Caudate nucleus (tissue), 63 donors: ENCODE measurements at places on chromosomes 4 and X.

- DNase-seq: no peak
These were observed 122.5 kb downstream of the NFKB1 start for GRCh38 chr4:102623622-102624021.

DNA sequence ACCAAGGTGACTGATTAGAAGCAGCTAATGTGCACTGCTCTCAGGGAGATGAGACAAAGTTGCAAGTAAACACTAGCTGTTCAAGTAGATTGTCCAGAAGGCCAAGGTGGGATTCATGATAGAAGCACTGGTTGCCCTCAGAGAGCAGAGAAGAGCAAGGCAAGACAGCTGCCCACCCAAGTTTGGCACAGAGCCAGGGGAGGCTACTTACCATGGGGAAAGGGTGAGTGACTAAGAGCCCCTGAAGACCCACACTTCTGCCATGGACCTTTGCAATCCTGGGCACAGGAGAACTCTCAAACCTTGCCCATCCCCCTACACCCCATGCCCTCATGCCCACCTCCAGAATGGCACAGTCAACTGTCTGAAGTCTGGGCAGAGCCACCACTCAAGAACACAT lies 68.3 kb downstream of the SPIN4 start:
- DNase-seq: no peak

DNA sequence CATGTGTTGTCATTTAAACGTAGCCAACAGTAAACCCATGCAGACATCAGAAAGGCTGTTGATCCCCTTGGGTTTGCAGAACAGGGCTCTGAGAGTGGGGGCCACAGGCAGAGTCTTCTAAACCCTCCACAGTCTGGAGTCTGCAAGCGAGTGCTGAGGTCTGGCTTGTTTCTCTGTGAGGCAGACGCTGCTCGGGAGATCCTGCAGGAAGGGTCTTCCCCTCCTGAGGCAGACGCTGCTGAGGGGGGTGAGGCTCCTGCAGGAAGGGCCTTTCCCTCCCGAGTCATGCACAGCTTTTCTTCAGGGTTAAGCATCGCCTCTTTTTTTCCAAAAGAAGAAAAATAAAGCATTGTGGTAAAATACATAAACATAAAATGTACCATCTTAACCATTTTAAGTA lies 17.1 kb upstream of the PDE6B start:
- DNase-seq: no peak

- no peak for DNase-seq
These were observed 41.8 kb downstream of the QDPR start for GRCh38 chr4:17469931-17470674.

GRCh38 chrX:154698630-154699248 lies 45.4 kb upstream of the CTAG2 start:
- no peak for DNase-seq

DNA sequence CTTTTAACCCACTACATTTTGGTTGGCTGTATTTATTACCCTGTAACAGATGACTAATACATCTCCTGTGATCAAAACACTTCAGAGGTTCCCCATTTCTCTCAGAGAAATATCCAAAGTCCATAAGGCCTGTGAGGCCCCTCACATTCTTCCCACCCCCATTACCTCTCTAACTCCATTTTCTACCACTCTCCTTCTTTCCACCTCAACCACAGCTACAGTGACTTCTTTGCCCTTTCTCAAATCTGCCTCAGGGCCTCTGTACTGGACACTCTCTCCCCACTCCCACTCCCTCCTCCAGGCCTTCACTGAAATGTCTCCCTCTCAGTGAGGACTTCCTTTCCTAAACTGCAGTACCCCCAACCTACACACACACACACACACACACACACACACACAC lies 8.4 kb upstream of the TMEM144 start:
- no peak for DNase-seq

- no peak for DNase-seq
These were observed 59.9 kb downstream of the PABPC4L start for GRCh38 chr4:134141728-134142127.

DNA sequence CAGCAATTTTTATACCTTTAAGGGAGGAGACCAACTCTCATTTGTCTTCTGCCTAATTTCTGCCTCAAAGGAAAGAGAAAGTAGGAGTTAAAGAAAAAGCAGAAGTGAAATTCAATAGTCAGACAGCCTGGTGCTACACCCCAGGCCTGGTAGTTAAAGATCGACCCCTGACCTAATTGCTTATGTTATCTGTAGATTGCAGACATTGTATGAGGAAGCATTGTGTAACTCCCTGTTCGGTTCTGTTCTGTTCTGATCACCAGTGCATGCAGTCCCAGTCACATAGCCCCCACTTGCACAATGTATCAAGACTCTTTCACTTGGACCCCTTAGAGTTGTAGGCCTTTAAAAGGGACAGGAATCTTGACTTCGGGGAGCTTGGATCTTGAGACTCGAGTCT lies 335.9 kb upstream of the AR start:
- DNase-seq: no peak

DNA sequence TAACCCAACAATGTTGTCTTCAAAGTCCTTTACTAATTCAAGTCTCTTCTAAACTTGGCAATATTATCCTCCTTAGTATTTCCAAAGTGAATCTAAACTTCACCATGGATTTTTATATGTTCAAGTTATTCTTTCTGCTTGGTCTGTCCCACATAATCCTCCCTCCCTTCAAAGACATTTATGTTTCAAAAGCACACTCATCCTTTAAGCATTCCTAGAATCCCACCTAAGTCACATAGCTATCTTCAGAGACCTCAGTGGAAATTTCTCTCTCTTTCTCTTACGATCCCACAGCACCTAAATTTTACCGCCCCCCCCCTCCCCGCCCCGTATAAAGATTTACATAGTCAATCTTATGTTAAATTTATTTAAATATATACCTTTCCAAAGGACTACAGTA lies 314.9 kb upstream of the GRIA3 start:
- no peak for DNase-seq

- peak; percentile 94 for DNase-seq
These were observed 496 bp upstream of the GAB1 start for GRCh38 chr4:143335979-143336780.

DNA sequence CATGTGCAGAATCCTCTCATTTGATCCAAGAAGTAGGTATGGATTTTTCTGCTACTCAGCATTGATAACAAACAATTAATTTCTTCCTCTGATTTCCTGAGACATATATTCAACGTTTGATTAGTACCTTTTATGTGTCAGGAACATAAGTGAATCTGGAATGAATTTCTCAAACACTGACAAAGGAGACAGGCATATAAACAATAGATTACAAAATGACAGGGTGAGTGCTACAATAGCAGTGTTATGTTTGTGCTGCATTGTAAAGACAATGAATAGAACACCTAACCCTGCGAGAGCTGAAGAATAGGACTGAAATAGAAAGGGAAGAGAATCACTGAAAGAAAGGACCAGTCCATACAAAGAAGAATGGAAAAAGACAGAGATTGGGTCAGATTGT lies 52.9 kb downstream of the ARHGAP24 start:
- no peak for DNase-seq
